ENCODE measurements at places on chromosomes 2 and 18.
A peak's percentile ranks its signal among the peaks of the same experiment; 100 is the strongest.

DNA sequence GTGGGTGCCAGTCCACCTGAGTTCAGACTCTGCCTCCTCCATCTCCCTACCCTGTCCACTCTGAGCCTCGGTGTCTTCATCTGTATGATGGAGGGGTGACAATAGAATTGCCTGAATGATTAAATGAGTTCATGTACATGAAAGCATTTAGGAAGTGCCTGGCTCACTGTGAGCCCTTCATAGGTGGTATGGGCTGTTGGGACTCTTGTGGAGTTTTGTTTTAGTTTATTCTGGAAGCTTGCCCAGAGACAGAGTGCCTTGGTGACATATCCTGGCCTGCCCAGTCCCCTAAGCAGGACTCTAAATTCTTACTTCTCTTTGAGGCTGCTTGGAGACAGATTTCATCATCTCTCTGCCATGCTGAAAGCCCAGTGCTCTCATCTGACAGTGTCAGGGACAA lies 24.5 kb upstream of the GIGYF2 start:
- DNase-seq: no peak

DNA sequence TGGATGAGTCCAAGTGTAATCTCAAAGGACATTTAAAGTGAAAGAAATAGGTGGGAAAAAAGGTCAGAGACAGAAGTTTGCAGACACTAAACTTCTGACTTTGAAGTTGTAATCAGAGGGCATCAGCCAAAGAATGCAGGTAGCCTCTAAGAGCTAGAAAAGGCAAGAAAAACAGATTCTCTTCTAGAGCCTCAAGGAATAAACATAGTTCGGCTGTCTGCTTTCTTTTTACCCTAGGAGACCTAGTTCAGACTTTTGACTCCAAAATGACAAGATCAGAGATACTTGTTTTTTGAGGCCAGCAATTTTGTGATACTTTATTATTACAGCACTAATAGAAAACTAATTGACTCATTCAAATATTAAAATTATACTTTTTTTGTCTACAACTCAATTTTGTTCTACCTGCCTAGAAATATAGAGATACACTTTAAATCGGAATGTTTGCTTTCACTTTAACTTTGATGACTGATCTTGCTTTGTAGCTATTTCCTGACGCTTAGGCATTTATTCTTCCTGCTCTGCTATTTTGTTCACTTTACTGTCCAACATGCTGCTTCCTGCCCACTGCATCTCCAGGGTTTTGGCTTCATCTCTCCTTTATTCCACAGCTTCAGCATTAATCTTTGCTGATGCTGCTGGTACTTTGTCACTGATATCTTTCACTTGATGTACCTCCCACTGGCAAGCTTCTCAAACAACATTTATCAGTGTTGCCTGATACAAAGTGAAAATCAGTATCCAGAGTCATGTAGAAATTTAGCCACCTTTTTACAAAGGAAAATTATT lies 272.5 kb downstream of the DSEL start:
- DNase-seq: no peak

DNA sequence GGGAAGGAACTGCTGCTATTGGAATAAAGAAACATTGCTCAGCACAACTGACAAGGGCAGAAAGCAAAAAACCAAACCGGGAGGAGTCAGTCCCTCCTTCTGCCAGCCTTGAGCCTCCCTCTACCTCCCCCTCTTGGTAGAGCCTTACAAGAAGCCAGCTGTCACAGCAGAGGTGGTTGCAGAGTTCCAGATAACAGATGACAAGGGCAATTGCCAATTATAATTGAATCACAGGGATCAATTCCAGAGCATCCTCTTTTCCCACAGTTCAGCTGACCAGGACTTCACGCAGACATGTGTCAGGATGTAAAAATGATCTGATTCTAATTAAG lies 548.2 kb upstream of the LRRTM1 start:
- DNase-seq: no peak

DNA sequence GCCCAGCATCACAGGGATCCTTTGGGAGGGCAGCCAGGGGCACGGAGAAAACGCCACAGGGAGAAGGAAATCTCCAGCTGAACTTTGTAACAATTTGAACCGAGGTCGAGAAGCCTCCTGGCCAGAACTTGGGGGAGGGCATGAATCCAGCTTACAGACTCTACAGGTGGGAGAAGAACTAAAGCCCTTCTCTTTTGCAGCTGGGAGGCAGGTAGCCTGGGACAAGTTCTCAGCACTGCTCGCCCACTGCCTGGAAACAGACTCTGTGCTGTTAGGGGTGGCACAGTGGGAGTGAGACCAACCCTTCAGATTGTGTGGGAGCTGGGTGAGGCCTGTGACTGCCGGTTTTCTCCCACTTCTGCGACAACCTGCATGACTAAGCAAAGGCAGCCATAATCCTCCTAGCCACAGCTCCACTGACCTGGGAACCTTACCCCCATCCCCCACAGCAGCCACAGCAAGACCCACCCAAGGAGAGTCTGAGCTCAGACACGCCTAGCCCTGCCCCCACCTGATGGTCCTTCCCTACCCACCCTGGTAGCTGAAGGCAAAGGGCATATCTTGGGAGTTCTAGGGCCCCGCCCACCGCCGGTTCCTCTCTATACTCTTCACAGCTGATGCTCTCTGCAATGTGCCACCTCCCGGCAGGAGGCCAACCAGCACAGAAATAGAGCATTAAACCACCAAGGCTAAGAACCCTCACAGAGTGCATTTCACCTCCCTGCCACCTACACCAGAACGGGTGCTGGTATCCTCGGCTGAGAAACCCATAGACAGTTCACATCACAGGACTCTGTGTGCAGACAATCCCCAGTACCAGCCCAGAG lies 136.0 kb upstream of the SIX2 start:
- no peak for DNase-seq

DNA sequence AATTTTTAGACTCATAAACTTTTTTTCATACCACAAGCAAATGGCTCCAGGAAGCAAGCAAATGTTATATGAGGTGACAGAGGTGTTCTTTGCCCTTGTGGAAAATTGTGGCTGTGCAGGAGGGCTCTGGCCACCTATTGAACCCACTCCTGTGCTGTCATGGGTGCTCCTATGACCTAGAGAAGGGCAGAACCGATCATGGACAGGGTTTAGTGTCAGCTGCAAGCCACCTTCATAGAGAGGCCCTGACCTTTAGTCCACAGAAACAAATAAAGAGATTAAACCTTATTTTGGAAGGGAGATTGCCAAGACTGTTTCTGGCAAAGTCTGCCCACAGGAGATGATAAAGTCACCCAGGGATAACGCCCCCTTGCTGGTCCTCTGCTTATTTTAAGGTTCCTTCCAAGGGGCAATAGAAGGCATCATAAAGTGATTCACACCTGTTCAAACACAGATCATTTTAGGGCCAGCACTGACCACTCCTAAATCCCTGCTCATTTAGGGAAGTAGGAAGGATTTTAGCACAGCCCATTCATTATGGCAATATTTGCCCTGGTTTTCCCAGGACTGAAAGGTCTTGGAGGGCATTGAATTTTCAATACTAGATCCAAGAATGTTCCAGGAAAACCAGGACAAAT lies 26.1 kb upstream of the STAT4 start:
- no peak for DNase-seq

- no peak for DNase-seq
These were observed 44.8 kb upstream of the PLB1 start for GRCh38 chr2:28450901-28451565.

DNA sequence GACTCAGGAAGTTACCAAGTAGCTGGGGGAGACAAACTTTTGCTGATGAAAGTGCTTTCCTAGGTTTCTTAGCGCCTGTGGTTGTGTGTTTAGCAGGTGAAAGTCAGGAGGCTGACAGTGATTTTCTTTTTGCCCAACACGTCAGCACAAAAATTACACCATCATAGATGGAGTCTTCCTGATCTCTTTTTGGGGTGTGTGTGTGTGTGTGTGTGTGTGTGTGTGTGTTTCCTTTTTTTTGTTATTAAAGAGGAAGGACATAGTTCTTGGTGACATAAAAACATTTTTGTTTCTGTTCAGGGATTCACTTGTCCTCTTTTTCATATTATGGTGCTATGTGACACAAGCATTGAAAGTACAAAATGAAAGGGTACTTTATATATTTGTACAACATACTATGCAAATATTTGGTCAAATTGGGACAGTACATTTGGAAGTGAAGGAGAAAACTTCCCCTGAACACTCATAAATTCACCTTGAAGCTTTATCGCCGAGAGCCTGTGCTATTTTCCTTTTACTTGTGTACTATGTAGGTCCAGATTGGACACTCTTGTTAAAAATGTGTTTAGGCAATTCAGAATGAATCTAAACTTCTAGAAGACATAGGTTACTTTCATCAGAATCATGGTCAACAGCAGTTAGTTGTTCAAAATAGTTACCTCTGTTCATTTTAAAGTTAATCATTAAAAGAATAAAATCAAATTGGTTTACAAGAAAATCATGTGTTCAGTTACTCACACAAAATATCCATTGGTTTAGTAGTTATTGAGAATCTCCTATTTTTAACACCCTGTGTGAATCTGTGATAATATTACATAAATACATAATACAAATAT lies 491.9 kb downstream of the IRS1 start:
- DNase-seq: no peak

DNA sequence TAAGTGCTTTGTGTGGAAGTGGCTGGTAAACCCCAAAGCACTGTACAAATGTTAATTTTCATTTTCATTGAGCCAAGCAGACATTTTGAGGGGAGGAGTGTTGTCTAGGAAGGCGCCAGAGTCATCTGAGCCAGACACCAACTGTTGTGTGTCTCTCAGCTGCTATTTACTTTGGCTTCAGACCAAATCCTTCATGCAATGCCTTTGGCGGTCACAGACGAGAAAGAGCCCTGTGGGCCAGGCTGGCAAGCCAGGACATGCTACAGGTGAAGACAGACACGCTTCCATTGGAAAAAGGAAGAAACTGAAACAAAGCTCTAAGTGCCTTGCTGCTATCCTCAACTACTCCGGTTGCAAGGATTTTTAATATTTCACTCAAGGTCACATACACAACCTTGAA lies 115.4 kb upstream of the CDC42EP3 start:
- DNase-seq: peak; percentile 91

DNA sequence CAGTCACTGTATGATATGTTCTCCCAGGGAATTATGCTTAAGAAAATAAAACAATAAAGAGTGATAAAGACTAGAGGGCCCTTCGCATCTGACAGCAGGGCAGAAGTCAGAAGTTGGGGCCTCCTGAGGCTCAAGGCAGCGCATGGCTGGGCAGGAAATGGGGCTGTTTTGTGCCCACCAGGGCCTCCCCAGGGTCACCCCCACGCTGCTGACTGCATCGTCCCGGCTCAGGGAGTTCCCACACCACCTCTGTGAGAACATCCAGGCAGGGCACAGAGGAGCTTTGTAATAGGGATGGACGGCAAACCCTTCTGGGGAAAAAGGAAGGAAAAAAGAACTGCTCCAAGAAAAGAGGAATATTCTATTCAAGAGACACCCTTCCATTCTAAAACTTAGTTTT lies 41.2 kb downstream of the PAX3 start:
- DNase-seq: no peak

GRCh38 chr2:191180276-191180675 lies 29.5 kb upstream of the STAT4 start:
- no peak for DNase-seq

- no peak for DNase-seq
These were observed 74.9 kb downstream of the INO80D start for GRCh38 chr2:206011018-206011614.

GRCh38 chr2:10520926-10521325 lies 72.8 kb upstream of the ODC1 start:
- no peak for DNase-seq

GRCh38 chr18:79857082-79857671 lies 59.4 kb downstream of the KCNG2 start:
- no peak for DNase-seq

GRCh38 chr2:3857576-3857975 lies 154.2 kb downstream of the DCDC2C start:
- DNase-seq: no peak

DNA sequence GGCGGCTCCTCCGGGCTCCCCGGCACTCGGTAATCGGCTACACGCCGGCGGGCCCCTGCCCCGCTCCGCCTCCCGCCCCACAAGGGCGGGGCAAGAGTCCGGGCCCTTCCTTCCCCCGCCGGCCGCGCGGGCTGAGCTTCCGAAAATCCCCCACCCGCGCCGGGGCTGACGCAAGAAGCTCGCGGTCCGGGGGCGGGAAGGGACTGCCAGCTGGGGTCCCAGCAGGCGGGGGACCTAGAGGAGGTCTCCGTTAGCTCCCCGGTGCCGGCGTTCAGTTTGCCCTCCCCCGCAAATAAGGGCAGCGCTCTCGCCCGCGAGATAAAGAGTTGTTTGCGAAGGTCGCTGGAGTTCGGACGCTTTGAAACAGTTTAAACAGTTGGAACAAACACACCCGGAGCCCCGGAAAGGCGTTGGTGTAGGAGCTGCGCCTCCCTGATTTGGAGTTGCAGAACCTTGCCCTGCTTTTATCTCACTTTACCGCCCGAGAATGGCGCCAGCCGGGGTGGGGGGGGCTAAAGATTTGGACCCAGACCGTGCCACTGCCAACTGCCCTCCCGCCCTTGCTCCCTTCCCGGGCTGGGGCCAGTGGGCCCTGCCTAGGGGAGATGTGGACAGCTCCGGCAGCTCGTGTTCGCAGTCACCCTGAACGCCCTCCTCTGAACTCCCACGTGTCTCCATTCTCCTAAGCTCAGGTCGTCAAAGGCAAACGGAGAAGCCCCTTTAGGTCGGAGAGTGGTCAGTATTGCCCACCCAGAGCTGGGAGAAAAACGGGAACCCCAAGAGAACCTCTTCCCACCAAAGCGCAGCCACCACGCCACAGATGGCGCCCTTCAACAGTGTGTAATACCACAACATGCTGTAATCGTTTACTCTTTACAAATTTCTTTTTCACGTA lies at the start of gene NFE2L2:
NFE2L2 (minus strand) TSS at position 35 of the 895 bp plus-strand sequence. CDS start 151 bp downstream, outside the sequence.
- DNase-seq: no peak

DNA sequence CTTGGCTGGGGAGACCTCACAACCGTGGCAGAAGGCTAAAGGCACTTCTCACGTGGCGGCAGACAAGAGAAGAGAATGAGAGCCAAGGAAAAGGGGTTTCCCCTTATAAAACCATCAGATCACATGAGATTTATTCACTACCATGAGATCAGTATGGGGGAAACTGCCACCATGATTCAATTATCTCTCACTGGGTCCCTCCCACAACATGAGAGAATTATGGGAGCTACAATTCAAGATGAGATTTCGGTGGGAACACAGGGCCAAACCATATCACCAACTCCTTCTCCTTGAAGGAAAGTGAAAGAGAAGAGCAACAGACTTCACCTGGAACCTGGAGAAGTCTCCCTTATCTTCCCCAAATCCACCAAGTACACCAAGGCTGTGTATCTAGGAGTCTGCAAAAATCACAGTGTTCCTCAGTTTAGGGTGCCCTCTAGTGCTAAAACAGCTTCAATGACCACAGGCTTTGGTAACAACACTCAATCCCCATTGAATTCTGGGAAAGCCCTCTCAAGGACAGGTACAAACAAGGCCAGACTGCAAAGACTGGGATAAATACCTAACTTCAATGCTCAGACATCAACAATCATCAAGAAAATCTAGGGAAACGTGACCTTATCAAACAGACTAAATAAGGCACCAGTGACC lies 148.8 kb upstream of the SRD5A2 start:
- DNase-seq: peak; percentile 14
